ENCODE measurements at places on chromosomes 1 and 21. TPM values are rescaled to one million over a fixed set of nuclear protein-coding genes. Genes with fewer than 3 reads are reported as not detected.

Gene RPE65
- polyA plus RNA-seq, result not detected

DNA sequence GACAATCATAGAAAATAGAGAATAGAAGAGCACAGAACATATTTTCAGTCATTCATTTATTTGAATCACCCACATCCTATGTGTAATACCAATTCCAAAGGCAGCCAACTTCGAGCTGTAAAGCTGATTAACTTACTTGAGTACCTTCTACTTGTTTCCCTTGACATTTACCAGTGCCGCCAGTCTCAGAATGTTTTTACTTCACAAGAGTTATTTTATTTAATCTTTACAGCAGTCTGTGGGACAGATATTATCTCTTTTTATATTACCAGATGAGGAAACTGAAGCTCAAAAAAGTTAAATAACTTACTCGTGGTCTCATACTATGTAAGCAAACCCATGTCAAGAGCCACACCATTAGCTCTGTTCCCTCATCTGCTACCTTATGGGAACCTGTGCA lies 56.6 kb downstream of the FGGY start:
- no peak for DNase-seq

GRCh38 chr1:40925834-40926410 lies 53.6 kb upstream of the CTPS1 start:
- DNase-seq, result no peak

GRCh38 chr1:154206196-154206595 lies at the start of gene CFAP141:
CFAP141 (minus strand) TSS chr1:154206333; CDS start chr1:154206307, 26 bp downstream.
- no peak for DNase-seq

DNA sequence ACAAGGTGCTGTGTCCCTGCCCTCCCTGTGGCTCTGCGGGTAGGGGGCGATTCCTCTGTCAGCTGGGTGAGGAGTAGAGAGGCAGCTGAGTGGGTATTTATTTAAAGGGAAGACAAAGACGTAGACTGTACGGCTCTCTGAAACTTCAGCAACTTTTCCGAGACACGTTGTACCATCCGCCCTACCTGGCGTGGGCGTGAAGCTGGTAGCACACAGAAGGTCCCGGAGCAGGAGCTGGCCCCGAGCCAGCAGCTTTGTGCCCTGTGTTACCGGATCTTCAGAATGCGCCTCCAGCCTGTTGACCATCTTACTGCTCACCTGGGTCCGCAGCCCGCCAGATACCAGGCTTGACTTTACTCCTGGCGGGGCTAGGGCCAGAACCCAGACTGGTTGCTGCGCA lies 34.9 kb downstream of the PRKCZ start:
- no peak for DNase-seq

Gene CHODL
- polyA plus RNA-seq, result not detected

DNA sequence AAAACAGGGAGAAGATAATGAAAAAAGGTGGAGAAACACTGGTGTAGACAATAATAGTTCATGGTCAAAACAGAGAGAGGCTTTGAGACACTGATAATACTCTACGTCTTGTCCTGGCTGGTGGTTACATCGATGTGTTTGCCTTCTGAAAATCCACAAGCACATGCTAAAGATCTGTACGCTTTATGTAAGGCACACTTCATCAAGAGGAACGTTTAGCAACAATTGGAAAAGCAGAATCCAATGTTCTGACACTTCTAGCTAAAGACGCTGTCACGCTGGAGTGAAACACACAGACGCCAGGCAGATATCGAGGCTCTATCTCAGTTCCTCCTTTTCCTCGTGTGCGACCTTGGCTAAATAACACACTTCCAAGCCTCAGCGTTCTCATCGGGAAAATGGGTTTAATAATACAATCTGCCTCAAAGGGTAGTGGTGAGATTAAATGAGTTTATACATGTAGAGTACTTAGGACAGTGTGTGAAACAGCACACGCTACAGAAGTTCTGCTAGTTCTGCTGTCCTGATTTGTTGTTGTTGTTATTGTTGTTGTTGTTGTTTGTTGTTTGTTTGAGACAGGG lies 386.1 kb downstream of the SETD4 start:
- DNase-seq, result no peak

- DNase-seq, result peak; percentile 11
Observed at GRCh38 chr1:53362851-53363642, 35.2 kb upstream of the LRP8 start.

- DNase-seq, result no peak
Observed at GRCh38 chr1:107047602-107048001, 8.9 kb upstream of the PRMT6 start.

- no peak for DNase-seq
Observed at GRCh38 chr1:210627755-210628154, 299.1 kb downstream of the HHAT start.

DNA sequence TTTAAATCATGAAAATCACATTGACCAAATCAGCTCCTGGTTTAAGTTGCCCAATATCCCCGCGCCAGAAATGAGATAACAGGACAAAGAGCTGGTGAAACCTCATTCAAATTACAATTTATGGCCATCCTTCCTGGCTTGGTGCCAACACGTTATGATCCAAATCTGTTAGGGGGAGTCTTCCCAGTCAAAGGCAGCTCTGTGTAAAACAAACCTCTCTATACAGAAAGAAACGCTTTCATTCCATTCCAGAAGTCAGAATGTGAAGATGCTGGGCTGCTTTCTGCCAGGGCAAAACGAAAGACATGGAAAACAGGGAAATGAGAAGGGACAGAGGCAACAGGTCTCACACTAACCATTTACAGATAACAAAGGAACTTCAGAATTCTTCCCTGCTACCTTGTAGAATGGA lies 53.5 kb upstream of the TIAM1 start:
- DNase-seq, result no peak

DNA sequence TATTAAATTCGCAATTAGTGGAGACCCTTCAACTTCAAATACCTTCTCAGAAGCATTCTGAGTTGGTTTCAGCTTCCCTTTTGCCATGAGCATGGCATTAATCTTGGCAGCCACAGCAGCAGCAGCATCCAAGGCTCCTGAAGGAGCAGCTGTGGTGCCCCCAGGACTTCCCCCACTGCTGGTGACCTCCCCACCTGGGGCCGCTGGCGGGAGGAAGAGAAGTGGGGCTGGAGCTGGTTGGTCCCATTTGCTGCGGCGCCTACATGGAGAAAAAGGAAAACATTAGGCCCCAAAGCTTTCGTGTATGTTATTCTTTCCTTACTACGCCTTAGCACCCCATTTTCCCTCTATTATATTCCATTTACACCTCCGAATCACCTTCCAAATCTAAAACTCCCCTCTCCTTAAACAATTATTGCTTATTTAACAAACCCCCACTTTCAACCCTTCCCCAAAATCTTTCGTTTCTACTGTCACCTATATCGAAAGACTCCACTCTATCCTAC lies 569 bp downstream of the KHDC4 start:
- DNase-seq, result no peak

GRCh38 chr1:152871731-152872126 lies 6.4 kb upstream of the SMCP start:
- DNase-seq, result no peak

GRCh38 chr1:7322283-7322785 lies 448.8 kb upstream of the VAMP3 start:
- no peak for DNase-seq

DNA sequence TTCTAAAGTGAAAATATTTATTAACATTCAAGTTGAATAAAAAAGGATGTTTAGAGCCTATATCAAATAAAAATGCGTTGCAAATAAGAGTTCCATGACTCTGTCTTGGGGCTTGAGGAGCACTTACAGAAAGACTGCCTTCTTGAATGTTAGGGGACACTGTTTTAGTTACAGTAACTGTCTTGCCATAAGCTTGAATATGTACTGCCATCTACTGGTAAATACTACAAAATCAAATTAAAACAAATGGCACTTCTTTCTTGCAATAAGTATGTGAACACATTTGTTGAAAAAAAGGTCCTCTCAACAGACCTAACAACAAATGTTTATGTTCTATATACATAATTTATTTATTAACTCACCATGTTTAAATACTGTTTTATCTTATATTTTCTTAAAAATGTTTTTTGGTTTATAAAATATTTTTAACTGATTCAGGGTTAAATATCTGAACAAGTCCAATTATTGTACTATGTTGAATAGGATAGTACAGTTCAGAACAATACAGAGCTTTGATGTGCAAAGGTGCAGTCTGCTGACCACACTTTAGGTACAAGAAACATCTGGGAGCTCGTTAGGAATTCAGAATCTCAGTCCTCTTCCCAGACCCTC lies 199.5 kb downstream of the LRRIQ3 start:
- DNase-seq, result peak; percentile 17

DNA sequence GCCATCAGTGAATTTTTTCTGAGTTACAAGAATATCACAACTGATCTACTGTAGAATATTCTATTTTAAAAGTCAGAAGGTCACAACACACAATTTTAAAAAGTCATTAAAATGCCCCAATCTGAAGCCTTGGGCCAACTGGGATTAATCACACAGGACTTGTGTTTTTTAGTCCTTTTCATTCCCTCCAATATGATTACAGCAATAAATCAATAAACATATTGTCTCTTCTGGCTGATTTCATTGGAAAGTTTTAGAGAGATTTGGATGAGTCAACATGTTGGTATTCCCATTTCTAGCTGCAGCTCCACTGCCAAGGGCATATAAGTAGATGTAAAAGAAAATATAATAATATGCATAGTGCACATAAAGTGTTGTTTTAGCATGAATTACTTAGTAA lies 85.8 kb downstream of the NIBAN1 start:
- no peak for DNase-seq

DNA sequence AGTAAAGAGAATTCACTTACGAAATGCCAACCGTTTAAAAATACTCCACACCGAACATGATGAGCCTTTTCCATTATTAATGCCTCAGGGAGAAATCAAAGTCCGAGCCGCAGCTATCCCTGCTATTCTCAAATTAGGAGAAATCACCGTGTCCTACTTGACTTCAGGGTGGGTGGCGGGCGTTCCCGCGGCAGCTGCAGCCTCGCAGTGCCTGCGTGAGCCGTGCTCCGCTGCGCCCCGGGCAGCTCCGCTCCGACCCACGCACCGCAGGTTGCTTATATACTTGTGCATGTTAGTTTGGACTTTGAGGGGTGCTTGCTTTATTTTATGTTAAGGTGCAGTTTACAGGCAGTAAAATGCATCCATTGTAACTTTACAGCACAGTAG lies 35.6 kb upstream of the PCBP3 start:
- DNase-seq, result no peak

Gene ACKR1
- polyA plus RNA-seq, result not detected

DNA sequence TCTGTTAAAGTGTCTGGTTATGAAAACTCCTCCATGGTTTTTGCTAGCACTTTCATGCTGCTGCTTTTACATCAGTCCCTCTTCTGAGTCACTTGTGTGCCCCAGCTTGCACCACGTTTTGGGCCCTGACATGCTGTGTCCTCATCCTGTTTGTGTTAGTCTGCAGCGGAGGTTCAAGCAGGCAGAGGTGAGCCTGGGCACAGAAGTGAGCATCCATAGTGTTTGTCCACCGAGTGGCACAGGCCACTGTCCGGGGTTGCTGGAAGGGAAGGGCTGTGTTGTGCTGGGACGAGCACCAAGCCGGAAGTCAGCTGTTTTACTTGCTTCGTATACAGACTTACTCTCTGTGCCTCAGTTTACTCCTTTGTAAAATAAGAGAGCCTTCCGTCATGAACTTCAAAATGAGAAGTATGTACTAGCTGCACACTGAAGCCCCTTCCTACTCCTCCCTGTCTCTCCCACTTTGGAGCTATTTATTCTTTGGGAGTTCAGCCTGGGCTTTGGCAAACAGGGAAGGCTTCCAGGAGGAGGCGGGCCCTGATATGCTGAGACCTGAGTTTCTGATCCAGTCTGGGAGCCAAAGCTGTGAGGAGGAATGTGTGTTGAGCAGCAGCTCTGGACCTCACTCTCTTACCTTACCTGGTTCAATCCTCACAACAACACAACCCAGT lies 10.7 kb upstream of the LAPTM5 start:
- DNase-seq, result no peak

GRCh38 chr1:164610538-164611222 lies 51.7 kb downstream of the PBX1 start:
- DNase-seq, result no peak

GRCh38 chr1:228366866-228367741 lies 39.5 kb downstream of the TRIM11 start:
- no peak for DNase-seq

DNA sequence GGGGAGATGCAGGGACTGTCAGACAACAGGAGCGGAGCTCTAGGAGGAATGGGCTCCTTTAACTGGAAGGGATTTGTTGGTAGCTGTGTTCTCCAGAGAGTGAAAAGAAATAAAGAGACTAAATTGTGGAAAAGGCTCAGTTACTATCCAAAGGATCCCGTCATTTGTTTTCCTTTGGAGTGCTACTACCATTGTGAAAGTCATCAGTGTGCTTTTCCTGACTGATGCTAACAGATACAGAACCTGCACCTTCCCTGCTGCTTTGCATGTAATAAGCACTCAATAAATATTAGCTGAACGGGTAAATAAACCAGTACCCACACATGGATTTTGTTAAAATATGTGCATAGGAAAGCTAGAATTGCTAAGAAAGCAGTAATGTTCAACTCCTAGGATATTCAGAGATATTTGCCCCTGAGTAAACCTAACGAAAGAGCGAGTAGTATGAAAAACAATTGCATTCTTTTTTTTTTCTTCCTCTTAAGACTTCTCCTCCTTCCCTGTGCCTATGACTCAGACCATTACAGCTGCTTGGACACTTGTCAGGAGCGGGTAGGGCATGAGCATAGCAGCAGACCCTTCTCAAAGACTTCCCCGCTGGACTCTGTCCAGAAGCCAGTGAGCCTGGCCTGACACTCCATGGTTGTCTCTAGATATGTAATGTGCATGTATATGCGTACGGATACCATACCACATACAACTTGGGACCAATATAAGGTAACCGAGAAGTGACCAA lies 41.7 kb downstream of the PTGFRN start:
- no peak for DNase-seq
